RKO (cell line): ENCODE measurements at places on chromosomes 3 and 15.

- no peak for DNase-seq
Measured at GRCh38 chr3:4508048-4508981, 15.2 kb downstream of the ITPR1 start.

GRCh38 chr15:100170291-100171210 is 171.2 kb downstream of the ADAMTS17 start:
- no peak for DNase-seq

DNA sequence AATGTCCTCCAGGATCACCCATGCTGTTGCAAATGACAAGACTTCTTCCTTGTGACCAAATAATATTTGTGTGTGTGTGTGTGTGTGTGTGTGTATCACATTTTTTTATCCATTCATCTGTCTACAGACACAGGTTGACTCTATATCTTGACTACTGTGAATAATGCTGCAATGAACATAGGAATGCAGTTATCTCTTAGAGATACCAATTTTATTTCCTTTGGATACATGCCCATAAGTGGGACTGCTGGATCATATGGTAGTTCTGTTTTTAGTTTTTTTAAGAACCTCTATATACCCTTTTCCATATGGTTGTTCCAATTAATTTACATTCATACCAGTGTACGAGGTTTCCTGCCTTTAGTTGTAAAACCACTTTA is 41.7 kb downstream of the GPR176 start:
- no peak for DNase-seq

DNA sequence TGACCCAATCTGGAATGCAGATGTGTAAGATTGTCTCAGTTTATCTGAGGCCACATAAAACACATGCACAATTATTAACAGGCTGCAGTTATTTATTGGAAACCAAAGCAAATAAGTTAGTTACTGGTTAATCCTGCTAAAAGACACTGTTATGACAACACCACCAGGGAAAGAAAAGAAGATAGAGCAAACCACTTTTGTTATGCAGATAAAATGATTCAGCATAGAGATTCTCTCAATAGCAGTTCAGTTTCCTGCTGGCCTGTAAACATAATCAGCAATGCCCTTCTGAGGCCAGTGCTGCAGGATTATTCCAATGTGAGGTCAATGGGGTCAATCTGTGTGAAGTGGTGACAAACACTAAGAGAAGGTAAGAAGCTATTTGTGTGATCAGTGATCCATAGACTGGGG is 244.4 kb downstream of the ZBTB20 start:
- DNase-seq = no peak

DNA sequence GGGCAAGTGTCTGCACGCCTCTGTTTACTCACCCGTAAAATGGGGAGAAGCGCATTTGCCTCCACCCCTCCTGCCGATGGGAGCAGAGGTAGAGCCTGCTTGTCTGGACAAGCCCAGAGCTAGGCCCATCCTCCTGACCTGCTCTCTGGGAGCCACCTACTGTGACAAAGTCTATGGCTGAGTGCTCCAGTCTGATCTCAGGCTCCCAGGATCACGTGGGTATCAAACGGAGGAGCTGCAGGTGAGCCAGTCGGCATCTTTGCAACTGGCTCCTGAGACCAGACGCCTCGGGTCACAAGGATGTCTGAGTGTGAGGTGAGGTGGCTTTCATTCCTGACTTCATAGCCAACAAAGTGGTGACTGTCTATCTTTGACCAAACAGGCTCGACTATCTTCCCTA is 2.1 kb upstream of the ALDH1A3 start:
- DNase-seq = no peak

DNA sequence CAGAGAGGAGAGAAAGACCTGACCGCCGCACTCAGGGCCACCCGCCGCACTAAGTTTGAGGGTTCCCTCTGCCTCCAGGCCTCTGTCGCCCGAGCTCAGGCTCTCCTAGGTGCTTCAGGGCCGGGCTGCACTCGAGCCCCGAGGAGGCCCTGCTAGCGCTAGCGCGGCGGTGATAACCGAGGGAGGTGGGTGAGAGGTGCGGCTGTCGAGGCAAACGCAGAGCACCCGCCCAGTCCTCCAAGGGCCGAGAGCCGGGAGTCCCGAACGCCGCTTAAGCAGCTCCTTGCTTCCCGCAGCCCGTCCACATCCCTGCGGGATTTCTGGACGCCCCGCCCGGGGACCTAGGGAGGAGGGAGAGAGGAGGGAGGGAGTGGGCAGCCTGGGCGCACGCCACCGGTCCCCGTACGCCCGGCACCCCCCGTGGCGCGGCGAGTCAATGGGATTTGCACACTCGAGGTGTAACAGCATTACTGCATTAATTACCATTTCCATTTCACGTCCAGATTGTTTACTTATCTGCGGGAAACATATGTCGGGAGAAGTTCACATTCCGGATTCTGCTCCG is 6.8 kb downstream of the SOX14 start:
- DNase-seq = no peak

DNA sequence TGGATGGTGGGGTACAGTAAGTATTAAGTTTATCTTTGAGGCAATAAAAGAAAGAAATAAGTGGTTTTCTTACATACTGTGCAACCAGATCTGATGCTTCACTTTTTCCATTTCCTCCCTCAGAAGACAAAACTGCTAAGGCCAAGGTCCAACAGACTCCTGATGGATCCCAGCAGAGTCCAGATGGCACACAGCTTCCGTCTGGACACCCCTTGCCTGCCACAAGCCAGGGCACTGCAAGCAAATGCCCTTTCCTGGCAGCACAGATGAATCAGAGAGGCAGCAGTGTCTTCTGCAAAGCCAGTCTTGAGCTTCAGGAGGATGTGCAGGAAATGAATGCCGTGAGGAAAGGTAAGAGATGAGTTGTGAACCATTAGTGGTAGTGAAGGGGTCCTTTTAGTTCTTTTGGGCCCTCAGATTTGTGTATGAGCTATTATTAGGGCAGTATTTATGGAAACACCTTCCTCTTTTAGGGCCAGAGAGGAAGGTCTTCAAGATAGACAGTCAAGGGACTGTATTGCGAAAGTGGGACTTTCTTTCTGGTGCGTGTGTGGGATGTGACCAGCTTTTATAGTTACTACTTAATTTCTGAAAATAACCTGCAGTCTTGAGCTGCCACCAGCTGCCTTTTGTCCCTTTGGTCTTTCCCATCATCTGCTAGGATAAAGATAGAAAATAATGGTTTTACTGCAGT is 4.6 kb downstream of the ALAS1 start:
- DNase-seq = no peak

DNA sequence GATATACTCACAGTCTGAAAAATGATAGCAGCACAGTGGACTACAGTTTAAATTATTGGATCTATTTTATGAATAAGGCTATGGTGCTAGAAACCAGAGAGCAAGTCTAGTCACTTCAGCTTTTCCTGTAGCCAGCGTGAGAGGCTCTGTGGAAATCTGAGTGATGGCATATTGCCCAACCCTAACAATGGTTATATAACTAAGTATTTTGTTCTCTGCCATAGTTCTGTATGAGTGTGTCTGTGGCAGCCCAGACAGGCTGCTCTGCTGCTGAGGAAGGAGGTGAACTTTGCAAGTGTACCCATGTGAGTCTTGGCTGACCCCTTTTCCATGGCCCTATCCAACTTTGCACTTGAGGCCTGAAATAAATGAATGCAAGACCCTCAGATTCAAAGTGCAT is 105.7 kb downstream of the LRTM1 start:
- DNase-seq = no peak

DNA sequence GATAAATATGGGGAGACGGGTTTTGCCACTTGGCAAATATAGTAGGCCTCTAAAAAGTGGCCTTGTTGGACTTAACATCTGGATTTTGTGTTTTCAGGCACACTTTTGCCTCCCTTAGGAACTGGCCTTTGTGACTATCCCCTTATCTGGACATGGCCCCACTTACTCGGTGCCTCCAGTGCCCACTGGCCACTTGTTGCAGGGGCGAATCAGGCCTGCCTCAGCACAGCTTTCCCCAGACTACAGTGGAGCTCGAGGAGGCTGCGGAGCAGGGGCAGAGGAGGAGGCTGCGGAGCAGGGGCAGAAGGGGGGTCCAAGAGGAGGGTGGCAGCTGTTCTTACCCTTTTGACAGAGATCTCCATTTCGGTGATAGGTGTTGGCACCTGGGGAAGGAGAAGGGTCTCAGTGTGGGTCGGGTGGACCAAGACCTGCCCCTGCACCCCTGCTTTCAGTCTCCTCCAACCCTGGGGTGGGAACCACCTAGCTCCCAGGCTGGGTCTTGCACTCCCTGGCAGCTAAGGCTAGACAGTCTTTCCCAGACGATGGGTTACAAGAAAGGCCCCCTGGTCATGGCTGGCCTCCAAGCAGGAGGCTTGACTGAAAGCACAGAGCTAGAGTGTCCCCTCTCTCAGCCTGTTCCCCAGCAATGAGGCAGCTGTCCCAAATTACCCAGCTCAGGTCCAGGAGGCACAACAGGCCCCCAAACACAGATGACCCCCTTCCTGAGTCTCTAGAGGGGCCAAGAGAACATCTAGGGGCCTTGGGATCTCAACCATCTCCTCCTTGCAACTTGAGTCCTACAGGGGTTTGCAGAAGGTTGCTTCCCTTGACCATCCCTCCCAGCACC is 6.1 kb downstream of the SEMA3G start:
- no peak for DNase-seq

GRCh38 chr15:94080416-94080815 is 150.9 kb upstream of the MCTP2 start:
- DNase-seq = no peak

DNA sequence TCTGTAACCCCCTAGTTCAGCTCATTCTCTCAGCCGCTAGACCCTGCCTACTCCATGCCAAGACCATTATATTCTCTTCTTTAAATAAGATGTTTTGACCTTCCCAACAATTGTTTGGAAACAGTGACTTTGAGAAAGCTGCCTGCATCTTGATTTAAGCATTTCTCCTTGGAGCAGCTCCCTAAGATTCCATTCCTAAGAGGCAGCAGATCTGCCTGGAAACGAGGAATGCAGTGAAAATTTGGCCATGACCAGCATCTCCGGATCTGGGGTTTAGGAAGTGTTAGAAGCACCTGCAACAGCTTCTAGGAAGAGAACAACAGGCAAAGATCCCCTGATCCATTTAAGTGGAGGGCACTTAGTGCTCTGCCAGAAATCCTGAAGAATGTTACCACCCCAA is 235.7 kb downstream of the NTRK3 start:
- no peak for DNase-seq

DNA sequence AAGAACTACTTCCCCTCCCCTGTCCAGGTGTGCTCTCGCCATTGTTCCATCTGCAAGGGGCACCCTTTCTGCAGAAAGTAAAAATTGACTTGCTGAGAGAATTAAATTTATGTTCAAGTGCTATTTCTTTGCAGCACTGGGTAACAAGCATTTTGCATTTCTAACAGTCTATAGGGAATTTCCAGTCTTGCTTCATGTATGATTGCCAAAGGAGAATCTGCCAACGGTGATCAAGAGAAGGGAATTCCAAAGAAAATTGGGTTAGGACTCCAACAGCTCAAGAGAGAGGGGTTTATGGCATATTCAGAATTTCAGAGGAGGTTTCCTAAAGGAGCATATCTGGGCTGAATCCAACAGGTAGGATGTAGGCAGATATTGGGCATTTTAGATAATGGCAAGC is 136.7 kb upstream of the WNT5A start:
- no peak for DNase-seq

DNA sequence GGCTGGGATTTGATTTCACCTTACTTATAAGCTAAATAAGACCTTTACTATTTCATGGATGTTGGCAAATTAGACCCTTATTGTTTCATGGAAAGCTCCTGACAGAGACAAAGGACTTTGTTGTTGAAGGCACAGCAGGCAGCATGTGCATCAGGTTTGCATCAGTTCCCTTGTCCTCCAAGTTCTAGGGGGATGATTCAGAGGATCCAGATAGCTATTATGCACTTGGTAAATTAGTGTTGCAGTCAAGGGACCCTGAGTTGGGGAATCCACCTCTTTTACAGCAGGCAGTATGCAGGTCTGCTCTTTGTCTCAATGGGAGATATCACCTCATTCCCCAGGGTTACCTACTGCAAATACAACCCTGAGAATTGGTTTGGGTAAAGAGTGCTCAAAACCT is 131.4 kb upstream of the IGSF10 start:
- DNase-seq = no peak

- no peak for DNase-seq
Measured at GRCh38 chr3:152384412-152384811, 115.7 kb downstream of the MBNL1 start.

DNA sequence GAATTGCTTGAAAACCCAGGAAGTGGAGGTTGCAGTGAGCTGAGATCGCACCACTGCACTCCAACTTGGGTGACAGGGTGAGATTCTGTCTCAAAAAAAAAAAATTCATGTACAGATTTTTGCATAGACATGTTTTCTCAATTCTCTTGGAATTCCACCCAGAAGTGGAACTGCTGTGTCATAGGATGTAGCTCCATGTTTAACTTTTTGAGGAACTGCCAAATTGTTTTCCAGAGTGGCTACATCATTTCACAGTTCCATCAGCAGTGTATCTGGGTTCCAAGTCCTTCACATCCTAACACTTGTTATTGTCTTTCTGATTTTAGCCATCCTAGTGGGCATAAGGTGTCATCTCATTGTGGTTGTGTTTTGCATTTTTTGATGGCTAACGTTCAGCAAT is 9.9 kb downstream of the CAPN7 start:
- no peak for DNase-seq

- no peak for DNase-seq
Measured at GRCh38 chr3:155745795-155746550, 1.1 kb upstream of the PLCH1 start.

- no peak for DNase-seq
Measured at GRCh38 chr3:159378396-159379194, 576.7 kb downstream of the MFSD1 start.

DNA sequence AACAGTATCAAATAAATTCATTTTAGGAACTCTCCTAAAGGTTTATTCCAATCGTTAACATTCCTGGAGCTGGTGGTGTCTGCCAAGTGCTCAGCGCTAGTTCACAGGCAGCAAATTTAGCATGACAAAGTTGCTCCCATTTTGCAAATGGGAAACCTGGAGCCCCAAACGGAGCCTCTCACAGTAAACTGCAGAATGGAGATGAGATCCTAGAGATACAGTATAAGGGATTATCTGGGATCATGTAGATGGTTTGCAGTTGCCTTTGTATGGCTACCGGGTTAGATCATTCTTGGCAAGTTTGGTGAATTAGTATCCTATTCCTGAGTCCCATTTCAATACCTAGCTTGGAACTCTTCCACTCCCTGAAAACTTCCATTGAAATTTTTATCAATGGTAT is 173.7 kb downstream of the CDIN1 start:
- DNase-seq = no peak

DNA sequence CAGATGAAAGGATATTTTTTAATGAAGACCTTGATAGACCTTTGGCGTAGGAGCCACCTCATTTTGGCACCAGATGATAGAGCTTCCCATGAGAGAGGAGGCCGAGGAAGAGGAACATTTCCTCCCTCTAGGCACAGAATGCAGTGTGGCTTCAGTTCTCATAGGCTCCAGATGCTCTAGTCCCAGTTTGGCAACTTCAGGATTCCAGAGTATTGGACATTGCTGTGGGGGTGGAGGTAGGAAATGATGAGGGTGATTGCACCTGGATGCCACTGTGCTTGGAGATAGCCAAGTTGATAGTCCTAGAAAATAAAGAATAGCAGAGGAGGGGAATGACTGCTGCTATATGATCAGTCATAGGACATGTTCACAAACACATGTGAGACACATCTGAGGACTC is 58.3 kb upstream of the KY start:
- no peak for DNase-seq
